Activated naive CD4-positive, alpha-beta T cell treated with anti-CD3 and anti-CD28 coated beads, Interleukin-2, amount 50 U/mL, for 72 hours (primary cell): ENCODE measurements at places on chromosomes 6 and 20. TPM values are rescaled to one million over a fixed set of nuclear protein-coding genes. Genes with fewer than 3 reads are reported as not detected.

Gene SLC22A7
- not detected for total RNA-seq

Gene ATP6V1G2
- total RNA-seq: 4.1 TPM

Gene VARS1
- total RNA-seq: 57.7 TPM

Gene ARG1
- total RNA-seq: not detected

Gene MATN4
- 0.11 TPM for total RNA-seq

Gene FAM162B
- total RNA-seq: not detected

Gene CALHM4
- total RNA-seq: not detected

Gene ID4
- total RNA-seq: not detected

Gene CST7
- total RNA-seq: 29.8 TPM

Gene FKBP1C
- total RNA-seq: not detected

Gene BIRC7
- not detected for total RNA-seq

Gene MYCT1
- not detected for total RNA-seq

Gene PDE10A
- total RNA-seq: not detected

Gene MAS1
- total RNA-seq: not detected

Gene TRAPPC3L
- total RNA-seq: not detected

Gene KIF25
- total RNA-seq: not detected

DNA sequence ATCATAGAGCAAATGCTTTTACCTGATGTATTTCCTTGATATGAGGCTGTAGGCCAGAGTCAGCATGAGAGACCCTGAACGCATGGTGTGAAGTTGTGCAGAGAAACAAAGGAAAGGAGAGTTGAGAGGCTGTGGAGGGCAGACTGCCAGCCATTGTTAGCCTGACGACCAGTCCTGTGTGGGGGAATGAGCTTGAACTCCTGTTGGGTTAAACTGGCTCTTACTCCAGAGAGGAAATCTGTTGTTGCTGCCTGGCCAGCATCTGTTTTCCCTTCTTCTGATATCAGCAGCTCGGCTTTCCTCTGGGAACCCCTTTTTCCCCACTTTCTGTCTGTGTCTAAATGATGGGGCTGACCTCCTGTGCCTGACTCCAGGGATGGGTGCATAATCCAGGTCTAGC is 158.2 kb upstream of the ZFP64 start:
- no peak for DNase-seq

GRCh38 chr20:24289737-24290481 is 179.5 kb upstream of the SYNDIG1 start:
- peak; percentile 21 for DNase-seq

DNA sequence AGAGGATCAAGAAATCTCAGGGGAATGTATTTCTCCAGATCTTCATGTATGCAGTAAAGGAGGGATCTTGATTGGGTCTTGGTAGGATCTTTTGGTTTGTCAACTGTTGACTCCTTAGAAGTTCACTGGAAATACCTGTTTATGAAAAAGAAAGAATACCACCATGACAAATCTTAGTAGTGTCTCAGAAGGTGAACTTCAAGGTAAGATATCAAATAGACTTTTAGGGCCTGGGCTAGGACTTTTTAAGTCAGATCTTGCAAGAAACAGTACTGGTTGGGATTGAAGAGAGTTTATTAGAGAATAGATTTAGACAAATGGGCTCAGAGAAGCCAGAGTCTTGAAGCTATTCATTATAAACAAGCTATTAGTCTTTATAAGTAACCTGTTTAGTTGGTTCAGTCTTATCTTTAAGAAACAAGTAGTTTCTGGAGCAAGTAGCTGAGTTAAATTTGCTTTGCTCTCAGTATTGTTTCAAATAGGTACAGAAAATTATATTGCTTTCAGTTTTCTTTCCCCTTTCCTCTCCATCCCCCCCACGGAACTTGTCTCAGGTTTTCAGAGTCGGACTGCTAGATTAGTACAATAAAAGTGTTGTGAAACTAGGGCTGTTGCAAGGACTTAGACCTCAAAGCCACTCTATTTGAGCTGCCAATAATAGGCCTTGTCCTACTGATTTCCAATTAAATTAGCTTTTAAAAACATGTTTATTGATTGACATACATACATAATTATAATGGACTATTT is 529.1 kb upstream of the CITED2 start:
- no peak for DNase-seq

GRCh38 chr20:829551-829950 is 4.0 kb upstream of the FAM110A start:
- no peak for DNase-seq

GRCh38 chr20:20365480-20366161 is 2.3 kb upstream of the INSM1 start:
- no peak for DNase-seq

GRCh38 chr20:17452441-17452840 is 78.7 kb downstream of the BFSP1 start:
- DNase-seq: no peak

- DNase-seq: no peak
Measured at GRCh38 chr6:3337521-3338350, 79.0 kb downstream of the PSMG4 start.

GRCh38 chr6:167454003-167454402 is 129.1 kb downstream of the TTLL2 start:
- DNase-seq: no peak

- DNase-seq: no peak
Measured at GRCh38 chr20:53247468-53248103, 275.4 kb downstream of the TSHZ2 start.

DNA sequence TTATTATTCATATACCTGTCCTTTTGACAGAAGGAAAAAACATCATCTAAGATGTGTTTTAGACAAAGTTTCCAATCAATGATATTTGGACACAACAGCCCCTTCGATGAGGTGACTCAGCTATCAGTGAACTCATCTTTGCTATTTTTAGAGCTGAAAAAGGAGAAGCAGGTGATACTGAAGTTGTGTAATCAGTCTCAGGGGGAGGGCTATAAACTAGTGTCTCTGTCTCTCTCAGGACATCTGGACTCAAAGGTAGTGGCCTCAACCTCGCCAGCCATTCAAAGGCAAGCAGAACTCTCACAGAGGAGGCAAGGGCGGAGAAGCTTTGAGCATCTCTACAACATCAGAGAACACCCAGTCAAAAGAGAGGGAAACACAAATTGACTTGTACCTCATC is 135.4 kb downstream of the BFSP1 start:
- DNase-seq: no peak

DNA sequence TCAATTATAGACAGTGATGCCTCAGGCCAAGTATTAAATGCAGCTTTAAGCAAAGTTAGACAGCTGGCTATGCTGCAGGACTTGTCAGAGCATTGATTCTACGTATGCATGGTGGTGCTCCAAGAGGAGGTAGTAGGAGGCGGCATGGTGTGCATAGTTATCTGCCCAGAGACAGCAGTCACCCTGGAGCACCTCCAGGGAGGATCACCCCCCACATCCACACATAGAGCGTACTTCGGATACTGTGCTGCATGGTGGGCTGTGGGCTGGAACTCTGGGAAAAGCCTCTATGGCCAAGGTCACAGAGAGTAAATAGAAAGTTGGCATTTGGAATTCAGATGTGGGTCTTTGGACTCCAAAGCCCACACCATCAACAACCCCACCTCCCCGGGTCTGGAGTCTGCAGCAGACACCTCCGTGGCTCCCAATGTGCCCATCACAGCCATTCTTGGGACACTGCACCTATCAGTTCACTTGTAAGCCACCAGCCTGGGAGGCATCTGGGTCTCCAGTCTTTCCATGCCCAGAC is 64.5 kb upstream of the STX16 start:
- DNase-seq: no peak

- DNase-seq: no peak
Measured at GRCh38 chr20:45409521-45410272, 1.6 kb downstream of the DBNDD2 start.

DNA sequence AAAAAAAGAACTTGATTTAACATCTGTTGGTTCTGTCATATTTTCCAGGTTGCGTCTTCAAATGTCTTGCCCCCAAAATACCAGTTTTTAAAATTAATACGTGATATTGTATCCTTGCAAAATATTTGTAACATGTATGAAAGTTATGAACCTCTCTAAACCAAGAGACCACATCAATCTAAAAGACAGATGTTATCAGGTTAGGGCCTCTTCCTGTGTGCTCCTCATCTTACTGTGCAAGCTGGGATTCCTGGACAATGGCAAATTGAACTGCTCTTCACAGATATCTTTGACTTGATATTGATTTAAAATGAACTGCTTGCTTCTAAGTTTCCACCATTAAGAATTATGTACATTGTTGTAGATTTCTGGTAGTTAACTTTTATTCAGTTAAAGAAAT is 9.6 kb downstream of the TMEM239 start:
- DNase-seq: no peak

GRCh38 chr6:128600397-128600951 is 80.1 kb upstream of the PTPRK start:
- no peak for DNase-seq

DNA sequence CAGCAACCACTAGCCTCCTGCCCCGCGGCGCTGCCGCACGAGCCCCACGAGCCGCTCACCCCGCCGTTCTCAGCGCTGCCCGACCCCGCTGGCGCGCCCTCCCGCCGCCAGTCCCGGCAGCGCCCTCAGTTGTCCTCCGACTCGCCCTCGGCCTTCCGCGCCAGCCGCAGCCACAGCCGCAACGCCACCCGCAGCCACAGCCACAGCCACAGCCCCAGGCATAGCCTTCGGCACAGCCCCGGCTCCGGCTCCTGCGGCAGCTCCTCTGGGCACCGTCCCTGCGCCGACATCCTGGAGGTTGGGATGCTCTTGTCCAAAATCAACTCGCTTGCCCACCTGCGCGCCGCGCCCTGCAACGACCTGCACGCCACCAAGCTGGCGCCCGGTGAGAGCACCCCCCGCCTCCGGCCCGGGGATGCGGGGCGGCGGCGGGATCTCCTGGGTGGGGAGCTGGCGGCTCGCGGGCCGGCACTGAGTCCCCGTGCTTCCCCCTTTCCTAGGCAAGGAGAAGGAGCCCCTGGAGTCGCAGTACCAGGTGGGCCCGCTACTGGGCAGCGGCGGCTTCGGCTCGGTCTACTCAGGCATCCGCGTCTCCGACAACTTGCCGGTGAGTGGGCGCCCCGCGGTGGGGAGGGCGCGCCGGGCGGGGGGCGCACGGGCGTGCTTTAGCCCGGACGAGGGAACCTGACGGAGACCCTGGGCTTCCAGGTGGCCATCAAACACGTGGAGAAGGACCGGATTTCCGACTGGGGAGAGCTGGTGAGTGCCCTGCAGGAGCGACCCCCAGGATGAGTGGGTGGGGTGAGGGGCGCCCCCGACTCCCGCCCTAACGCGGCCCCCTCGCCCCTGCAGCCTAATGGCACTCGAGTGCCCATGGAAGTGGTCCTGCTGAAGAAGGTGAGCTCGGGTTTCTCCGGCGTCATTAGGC is 585 bp downstream of the PIM1 start:
- DNase-seq: peak; percentile 53

DNA sequence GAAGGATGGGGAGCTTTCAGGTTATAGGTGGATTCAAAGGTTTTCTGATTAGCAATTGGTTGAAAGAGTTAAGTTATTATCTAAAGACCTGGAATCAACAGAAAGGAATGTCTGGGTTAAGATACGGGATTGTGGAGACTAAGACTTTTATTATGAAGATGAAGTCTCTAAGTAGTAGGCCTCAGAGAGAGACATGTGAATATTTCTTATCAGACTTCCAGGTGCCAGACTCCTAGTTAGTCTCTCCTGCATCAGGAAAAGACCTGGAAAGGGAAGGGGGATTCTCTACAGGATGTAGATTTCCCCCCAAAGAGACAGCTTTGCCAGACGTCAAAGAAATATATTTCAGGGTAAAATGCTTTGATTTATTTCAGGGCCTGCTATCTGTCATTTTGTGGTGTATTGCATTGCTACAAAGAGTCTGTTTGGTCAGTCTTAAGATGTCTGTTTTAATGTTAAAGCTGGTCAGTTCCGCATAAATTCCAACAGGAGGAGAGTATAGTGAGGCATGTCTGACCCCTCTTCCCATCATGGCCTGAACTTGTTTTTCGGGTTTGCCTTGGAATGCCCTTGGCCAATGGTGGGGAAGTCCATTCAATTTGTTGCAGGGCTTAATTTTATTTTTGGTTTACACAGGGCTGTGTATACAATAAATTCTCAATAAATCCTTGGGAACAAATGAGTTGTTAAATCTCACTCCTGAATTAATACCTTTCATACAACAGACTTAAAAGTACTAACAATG is 103.4 kb upstream of the RALGAPA2 start:
- no peak for DNase-seq

- DNase-seq: no peak
Measured at GRCh38 chr20:37856932-37857660, 45.8 kb upstream of the VSTM2L start.

GRCh38 chr20:37567671-37568588 is 40.3 kb upstream of the BLCAP start:
- DNase-seq: no peak

DNA sequence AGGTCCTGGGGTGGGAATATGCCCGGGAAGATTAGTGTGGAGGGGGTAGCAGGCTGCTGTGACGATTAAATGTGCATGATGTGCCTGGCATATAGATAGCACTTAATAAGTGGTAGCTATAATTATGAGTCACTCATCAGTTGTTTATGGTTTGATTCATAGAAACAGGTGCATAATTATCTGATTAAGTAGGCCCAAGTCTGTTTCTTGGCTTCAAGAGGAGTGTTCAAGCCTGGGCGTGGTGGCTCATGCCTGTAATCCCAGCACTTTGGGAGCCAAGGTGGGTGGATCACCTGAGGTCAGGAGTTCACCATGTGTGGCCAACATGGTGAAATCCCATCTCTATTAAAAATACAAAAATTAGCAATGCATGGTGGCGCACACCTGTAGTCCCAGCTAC is 74.9 kb downstream of the QRSL1 start:
- DNase-seq: no peak

DNA sequence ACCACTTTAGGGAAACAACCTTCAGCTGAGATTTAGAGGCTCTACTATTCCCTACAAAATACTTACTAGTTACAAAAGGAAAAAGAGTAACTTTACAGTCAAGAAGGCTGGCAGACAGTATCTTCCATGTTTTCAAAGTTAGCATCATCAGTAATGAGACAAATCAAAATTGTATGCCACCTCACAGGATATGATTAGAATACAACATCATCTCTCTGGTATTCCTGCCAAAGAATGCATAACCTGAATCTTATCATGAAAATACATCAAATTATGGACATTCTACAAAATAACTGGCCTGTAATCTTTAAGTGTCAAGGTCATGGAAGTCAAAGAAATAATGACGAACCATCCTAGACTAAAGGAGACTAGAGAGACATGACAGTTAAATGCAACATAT is 38.4 kb downstream of the CDK5RAP1 start:
- no peak for DNase-seq
